ENCODE measurements at places on chromosomes 13 and 19.

- no peak for DNase-seq
Observed at GRCh38 chr19:54351474-54351873, 12.5 kb upstream of the LILRA4 start.

- peak; percentile 14 for DNase-seq
Observed at GRCh38 chr13:70310396-70311119, 202.3 kb upstream of the KLHL1 start.

DNA sequence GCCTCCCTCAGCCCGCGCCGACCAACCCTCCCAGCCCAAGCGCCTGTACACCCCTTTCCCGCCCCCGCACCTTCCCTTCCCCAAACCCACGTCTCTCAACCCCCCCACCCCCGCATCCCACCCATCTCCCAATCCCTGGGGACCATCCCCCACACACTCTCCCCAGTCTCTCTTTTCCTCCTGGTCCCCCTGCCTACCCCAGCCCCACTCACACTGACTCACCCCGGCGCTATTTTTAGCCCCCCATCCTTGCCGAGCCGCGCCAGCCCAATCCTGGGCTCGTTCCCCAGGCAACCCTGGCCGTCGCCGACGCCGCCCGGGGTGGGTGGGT, 11.7 kb downstream of the CIC start:
- no peak for DNase-seq

DNA sequence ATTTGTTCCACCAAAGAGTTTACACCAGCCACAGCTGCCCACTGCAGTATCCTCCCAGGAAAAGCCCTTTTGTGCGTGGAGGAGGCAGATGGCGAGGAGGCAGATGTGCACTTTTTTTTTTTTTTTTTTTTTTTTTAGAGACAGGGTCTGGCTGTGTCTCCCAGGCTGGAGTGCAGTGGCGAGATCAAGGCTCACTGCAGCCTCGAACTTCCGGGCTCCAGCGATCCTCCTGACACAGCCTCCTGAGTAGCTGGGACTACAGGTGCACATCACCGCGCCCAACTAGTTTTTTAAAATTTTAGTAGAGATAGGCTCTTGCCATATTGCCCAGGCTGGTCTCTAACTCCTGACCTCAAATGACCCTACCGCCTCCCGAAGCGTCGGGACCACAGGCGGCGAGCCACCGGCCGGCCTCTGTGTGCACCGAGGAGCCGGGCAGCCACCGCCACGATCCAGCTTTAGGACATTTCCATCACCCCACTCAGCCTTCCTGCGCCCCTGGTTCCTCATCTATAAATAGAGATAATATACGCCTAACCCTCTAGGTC, 563 bp upstream of the PDCD5 start:
- no peak for DNase-seq

- DNase-seq = no peak
Observed at GRCh38 chr13:99151516-99151915, 49.1 kb upstream of the UBAC2 start.
